ENCODE measurements at places on chromosomes 7 and 10.

DNA sequence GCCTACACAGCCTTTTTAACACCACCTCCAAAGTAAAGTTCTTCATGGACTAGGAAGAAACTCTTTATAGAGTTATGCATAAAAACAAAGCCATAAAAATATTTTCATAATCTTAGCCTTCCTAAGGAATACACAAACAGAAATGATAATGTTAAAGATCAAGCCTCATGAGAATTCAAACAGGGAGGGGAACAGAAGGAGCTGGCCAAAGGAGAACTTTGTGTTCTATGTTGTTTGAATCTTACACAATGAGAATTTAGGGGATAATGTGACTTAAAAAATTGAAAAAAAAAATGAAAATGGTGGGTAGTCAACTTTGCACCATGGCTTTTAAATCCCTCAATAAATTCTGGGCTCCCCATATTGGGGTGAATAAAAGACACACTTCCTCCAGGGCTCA lies 9.1 kb upstream of the PILRB start:
- DNase-seq, result no peak

- no peak for DNase-seq
Observed at GRCh38 chr7:139995017-139995915, 67.5 kb downstream of the PARP12 start.

GRCh38 chr7:92421676-92422435 lies 25.4 kb upstream of the GATAD1 start:
- no peak for DNase-seq

GRCh38 chr7:19530261-19530660 lies 178.6 kb downstream of the POLR1F start:
- DNase-seq, result no peak

DNA sequence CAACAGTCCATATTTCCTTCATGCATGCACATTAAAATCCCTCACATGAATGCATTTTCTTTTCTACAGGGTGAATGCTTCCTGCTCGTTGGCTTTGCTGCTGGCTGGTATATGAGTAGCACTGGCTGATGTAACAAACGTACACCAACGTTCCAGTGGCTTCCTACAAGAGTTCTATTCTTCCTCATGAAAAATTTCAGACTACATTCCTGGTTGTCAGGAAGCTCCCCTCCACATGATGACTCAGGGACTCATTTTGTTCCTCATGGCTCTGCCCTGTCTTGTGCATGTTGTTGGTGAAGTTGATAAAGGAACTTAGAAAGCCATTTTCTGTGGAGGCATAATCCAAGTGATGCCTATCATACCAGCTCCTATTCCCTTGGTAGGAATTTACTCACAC lies 470.7 kb upstream of the KLF6 start:
- no peak for DNase-seq

DNA sequence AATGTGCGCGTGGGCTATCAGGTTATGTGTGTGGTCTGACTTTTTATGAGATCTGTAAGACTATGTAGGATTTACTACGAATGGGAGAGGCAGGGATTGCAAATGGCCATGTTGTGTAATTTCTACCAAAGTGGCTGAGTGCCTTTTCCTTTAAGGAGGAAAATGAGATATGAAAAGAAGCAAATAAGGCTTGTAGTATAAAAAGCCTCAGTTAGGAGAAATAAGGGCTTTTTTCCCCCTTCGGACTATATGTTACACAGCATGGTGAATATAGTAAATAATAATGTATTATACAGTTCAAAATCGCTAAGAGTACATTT lies 447 bp upstream of the GPAM start:
- DNase-seq, result no peak

GRCh38 chr7:8149222-8149621 lies 112.7 kb downstream of the ICA1 start:
- DNase-seq, result no peak

GRCh38 chr7:121546632-121547543 lies 150.8 kb upstream of the FAM3C start:
- no peak for DNase-seq

- peak; percentile 30 for DNase-seq
Observed at GRCh38 chr10:103967448-103968071, 620 bp downstream of the SLK start.

DNA sequence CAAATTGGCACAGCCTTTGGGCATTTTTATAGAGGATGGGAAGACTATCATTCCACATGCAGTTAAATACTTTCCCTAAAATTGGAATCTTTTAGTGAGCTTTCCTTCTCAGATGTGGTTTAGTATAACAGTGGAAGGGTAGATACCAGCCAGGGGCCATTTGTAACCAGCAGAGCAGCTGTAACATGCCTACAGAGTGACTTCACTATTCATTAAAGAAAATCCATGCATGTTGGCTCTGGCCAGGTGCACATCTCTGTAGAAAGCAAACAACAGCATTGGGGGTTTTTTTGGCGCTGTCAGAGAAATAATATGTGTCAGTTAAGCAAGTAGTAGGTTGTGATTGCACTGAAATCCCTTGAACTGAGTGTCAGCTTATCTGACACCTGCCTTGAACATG lies 115.6 kb downstream of the LHFPL3 start:
- DNase-seq, result no peak

DNA sequence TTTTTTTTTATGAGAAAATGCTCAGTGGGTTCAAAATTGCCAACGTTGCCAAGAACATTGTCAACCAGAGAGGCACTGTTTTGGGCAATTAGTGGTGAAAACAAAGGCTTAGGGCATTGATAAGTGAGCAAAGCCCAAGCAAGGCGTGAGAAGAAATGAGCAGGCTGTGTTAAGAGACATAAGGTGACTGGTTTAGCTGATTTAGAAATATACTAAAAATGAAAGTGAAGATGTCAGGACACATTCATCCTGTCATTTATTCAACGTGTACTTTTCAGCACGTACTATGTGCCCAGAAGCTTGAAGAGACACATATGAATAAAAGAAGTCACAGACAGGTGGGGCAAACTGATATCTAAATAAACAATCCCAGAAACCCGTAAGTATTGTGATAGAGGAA lies 31.8 kb downstream of the AOAH start:
- no peak for DNase-seq

GRCh38 chr10:126181626-126182025 lies 206.7 kb downstream of the ADAM12 start:
- no peak for DNase-seq

- no peak for DNase-seq
Observed at GRCh38 chr7:55588976-55589604, 16.8 kb upstream of the VOPP1 start.

- DNase-seq, result no peak
Observed at GRCh38 chr10:48266528-48266927, 8.0 kb downstream of the FRMPD2 start.

DNA sequence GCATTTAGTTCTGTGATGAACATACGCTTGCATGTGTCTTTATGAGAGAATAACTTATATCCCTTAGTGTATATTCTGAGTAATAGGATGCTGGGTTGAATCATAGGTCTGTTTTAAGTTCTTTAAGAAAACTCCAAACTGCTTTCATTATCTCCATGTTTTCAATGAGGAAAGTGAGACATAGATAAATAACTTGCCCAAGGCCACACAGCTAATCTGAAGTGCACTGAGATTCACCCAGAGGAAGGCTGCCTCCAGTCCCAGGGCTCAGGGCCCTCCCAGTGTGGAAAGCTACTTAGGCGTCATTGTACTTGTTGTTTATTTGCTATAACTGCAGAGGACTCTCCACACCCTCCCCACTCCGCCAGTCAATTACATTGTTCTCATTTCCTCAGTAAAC lies 126.7 kb downstream of the INHBA start:
- DNase-seq, result no peak

- no peak for DNase-seq
Observed at GRCh38 chr10:66719483-66719882, 206.4 kb upstream of the LRRTM3 start.

DNA sequence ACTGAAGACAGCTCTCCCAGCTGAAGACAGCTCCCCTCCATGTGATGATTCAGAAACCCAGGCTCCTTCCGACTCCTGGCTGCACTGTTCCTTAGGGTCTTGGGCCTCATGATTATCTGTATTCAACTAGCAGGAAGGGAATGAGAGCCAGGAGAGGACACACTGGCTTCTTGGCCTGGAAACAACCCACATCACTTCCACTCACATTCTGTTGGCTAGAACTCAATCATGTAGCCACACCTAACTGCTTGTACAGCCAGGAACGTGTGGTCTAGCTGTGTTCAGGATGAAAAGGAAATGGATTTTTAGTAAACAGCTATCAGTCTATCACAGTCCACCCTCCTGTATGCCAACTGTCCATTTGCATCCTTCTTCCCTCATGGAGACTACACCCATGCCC lies 30.5 kb upstream of the XPNPEP1 start:
- DNase-seq, result no peak

DNA sequence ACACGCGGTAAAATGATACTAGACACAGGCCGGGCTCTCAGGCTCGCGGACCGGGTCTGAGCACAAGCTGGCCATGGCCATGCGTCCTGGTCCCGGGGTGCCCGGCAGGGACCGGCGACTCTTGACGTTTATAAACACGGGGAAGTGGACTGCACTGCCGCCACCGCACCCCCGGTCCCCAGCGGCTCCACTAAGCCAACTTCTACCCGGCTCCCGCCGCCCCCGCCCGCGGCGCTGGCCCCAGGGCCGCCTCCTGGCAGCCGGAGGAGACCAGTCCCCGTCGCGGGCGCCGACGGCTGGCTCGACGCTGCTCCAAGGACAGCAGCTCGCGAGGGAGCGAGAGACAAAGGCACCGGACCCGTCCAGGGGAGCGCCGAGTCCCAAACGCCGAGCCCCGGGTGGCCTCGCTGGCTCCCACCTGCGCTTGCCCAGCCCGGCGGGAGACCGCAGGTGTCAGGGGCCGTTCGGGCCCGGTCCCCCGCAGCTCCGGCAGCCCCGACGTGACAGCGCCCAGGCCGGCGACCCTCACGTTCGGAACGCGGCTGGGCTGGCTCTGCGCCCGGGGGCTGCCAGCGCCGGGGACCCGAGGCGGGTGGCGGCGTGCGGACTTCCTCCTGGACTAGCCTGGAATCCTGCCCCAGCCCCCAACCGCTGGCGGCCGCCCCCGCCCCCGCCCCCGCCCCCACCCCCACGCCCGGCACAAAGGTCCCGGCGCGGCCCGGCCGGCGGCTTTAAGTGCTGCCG lies 517 bp downstream of the ITGB1 start:
- peak; percentile 49 for DNase-seq

DNA sequence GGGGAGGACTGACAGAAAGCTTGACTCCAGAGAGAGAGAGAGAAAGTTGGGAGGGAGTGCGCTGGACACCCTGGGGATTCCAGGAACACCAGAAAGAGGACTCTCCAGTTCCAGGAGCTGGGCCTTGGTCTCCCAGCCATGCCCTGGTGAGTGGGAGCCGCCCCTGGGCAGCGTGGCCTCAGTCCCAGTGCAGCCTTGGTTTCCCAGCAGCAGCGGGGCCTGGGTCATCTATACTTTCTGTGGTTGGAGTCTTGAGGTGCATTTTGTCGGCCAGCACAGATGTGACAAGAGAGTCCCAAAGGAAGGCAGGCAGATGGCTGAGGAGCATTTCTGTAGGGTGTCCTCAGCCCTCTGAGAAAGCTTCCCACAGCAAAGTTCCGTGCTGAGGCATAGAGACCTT lies 334.7 kb upstream of the ZNF32 start:
- DNase-seq, result no peak

- DNase-seq, result no peak
Observed at GRCh38 chr7:92725161-92725925, 111.0 kb downstream of the CDK6 start.

GRCh38 chr7:157008206-157009169 lies 2.0 kb downstream of the MNX1 start:
- no peak for DNase-seq

DNA sequence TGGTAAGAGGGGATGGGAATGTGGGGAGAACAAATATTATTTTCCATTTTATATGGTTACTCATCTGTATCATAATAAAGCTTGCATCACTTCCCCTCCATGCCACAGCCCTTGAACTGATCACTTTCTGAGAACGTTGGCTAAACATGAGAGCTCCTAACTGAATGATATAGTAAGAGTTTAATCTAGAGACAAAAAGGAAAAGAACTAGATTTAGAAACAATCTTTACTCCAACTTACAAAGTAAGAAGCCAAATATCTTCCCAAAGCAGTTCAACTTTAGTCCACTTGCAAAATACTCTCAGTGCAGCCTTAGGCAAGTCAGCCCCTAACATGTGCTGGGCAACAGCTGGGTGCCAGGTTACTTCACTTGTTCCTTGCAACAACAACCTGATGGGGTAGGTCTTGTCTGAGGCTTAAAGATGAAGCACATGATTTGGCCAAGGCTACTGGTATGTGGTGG lies 20.3 kb downstream of the SMURF1 start:
- DNase-seq, result no peak

- DNase-seq, result no peak
Observed at GRCh38 chr7:117034851-117035464, 81.7 kb downstream of the ST7 start.

DNA sequence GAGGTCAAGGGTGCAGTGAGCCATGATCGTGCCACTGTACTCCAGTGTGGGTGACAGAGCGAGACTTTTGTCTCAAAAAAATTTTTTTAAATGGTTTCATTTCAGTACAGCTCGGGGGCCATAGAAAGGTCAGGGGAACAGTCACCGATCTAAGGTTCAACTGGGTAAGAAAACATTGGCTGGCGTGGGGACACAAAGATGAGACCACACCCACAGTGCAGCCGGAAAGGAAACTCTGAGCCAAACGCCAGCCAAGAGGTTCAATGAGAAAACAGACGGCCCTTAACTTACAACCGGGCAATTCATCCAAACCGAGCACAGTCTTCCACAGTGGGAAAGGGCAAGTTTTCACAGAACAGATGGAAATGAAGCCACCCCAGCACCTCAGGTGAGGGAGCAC lies 65.1 kb downstream of the SLC37A3 start:
- no peak for DNase-seq

- DNase-seq, result no peak
Observed at GRCh38 chr7:79149831-79150230, 303.6 kb downstream of the MAGI2 start.

- DNase-seq, result no peak
Observed at GRCh38 chr7:45027774-45028114, 27.7 kb downstream of the CCM2 start.

GRCh38 chr7:27103489-27104226 lies 1.2 kb upstream of the HOXA2 start:
- no peak for DNase-seq

GRCh38 chr10:113499806-113500205 lies 53.0 kb upstream of the HABP2 start:
- DNase-seq, result no peak

DNA sequence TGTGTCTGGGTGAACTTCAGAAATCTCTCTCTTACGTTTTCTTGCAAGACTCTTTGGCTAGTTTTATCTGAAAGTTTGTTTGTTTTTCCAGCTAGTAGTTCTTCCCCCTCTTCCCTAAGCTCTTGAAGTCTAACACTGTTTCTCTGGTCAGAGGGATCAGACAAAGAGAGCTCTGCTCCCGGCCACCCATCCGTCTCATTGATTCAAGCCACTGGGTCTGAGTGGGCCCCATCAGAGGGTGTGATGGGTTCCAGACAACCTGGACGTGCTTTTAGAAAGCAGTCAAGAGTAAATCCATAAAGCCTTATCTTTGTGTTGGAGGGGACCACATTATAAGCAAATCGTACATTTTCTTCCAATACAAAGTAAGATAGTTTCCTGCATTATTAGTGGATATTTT lies 242.6 kb upstream of the C7orf33 start:
- no peak for DNase-seq

Measured in stimulated activated CD8-positive, alpha-beta memory T cell treated with anti-CD3 and anti-CD28 coated beads, Interleukin-7, amount 100 ng/mL, for 4 hours (primary cell).